Cortex of kidney (tissue), 1 donor: ENCODE measurements at places on chromosomes 2 and 18.

DNA sequence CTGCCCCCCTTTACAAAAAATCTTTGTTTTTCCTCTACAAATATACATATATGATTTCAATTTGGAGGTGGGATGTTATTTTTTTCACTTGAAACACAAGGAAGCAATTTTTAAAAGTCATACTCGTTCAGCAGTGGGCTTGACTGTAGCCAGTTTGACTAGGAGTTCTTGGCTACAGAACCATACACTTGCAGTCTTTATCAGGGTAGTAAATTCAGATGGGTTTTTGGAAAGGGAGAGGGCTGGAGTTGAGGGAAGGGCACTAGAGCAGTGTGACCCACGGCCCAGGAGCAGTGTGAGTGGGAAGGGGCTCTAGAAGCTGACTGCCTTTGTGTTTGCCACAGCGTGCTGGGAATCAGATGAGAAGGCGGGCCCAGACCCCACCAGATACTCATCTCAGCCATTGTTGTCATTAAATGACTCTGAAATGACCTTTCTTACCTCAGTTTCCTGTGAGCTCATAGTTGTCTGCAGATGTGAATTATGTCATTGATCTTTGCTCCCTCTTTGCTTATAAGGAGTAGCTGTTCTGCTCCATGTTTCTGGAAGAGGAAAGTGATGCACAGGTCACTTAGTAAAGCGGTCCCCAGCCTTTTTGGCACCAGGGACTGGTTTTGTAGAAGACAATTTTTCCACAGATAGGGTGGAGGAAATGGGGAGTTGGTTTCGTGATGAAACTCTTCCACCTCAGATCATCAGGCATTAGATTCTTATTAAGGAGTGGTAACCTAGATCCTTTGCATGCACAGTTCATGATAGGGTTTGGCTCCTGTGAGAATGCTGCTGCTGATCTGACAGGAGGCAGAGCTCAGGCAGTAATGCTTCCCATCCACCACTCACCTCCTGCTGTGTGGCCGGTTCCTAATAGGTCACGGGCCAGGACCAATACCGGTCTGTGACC, 116.8 kb downstream of the SPTBN1 start:
- DNase-seq, result no peak

DNA sequence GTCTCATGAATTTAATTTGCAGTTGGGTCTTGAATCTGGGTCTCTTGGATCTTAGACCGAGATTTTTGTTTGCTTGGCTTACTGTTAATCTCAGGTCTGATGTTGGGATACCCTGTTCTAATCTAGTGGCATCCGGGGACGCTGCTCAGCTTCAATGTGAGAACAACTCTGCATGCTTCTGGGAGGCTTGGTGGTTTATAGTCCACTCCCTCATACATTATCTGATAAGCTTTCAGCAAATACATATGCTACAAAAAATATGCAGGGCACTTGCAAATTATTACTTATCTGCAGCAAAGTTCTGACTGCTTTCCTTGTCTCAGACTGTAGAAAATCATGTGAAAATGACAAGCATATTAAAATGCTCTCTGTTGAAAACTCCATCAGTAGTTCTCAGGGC, 39.4 kb downstream of the RNF144A start:
- no peak for DNase-seq

DNA sequence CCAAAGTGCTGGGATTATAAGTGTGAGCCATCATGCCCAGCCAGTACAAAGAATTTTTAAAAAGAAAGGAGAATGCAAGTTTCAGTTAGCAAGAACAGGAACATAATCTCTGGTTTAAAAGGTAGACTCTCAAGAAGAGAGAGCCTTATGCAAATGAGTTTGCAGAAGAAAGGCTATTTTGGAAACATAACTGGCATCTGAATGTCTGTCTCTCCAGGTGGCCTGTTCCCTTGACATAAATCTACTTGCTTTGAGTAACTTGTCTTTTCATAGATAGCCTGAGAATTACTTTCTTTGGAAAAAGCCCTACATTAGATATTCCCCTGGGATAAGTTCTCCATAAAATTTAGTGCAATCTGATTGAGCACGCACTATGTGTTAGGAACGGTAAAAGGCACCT, 109.6 kb downstream of the ICOS start:
- no peak for DNase-seq

- no peak for DNase-seq
Observed at GRCh38 chr18:48547531-48547981, 8.7 kb downstream of the CTIF start.

DNA sequence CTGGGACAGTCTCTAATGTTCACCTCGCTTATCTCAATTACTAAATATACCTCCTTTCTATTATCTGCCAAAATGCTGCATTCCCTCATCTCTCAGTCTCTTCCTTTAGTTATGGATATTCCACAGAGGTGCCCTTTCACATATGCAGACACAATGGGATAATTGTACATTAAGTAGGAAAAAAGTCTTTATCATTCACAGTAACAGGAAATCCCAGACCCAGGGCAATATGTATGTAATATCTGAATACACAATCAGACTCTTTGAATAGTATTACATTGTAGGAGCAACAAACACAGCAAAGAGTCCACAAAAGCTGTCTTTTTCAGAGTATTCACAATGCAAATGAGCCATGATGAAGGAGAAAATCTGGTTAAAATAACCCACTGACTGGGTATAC, 1399.0 kb upstream of the ZEB2 start:
- DNase-seq, result no peak

- DNase-seq, result no peak
Observed at GRCh38 chr2:70728128-70728527, 39.9 kb downstream of the ADD2 start.
